Activated T-helper 1 cell treated with Interleukin-2 at 50 U/mL for 16 hours (primary cell): ENCODE measurements at places on chromosomes 13 and 19.

DNA sequence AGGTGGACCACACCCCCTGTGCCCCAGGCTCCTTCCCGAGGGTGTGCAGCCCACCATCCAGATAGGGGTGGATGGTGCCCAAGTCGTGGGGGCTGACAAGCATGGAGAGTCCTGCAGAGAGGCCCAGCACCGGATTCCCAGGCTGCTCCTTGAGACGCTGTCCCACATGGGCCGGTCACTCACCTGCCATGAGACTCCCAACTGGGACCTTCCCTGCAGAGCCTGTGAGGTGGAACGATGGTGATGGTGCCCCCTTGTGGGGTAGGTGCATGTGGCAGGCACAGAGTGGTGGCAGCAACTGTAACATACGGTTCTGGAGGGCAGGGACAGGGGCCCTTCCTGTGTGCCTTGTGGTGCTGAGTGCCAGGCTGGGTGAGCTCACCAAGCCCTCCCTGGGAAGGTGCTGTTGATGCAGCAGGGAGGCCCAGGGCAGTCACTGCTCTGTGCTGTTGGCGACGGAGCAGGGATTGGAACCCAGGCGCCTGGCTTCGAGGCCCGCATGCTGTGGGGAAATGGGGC, 33.1 kb downstream of the PPP1R37 start:
- DNase-seq: peak; percentile 41

GRCh38 chr13:21123956-21124355, 52.4 kb downstream of the SKA3 start:
- no peak for DNase-seq

DNA sequence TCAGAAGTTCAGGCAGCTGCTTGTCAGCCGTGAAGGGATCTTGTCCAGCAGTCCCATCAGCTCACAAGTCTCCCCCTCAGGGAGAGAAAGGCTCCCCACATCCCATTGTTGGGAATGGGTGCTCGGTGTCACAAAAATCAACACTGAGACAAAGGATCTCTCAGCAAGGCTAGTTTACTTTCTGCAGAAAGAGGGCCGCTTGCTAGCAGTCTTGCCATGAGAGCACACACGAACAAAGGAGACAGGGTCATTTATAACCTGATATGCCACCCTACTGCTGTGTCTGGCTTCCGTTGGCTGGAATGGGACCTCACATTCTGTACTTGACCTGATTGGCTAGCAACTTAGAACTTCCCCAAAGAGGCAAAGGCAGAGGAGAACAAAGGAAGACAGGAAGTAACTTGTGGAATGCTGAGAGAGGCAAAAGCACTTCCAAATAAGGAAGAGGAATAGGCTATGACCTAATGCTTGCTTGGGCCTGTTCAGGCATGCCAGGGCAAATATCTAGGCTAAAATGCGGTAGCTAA, 8.7 kb upstream of the IGFL3 start:
- no peak for DNase-seq

- no peak for DNase-seq
Measured at GRCh38 chr13:95180513-95181245, 120.6 kb downstream of the ABCC4 start.

DNA sequence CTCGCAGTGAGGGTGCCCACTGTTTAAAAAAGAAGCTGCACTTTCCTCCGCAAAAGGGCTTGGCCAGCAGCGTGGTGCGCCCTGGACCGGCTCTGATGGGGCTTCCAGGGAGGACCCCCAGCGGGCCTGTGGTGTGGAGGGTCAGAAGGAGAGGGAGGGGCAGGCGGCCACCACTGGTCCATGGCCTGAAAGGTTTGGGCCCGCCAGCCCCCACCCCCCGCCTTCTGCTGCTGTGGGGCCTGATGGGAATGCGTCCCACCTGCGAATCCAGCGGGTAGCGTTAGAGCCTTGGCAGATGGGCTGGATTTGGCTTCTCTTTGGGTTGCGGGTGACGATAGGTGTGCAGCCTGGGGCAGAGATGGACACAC, 34.7 kb downstream of the TMEM255B start:
- no peak for DNase-seq

- no peak for DNase-seq
Measured at GRCh38 chr13:113936166-113936965, 37.5 kb downstream of the C13orf46 start.

DNA sequence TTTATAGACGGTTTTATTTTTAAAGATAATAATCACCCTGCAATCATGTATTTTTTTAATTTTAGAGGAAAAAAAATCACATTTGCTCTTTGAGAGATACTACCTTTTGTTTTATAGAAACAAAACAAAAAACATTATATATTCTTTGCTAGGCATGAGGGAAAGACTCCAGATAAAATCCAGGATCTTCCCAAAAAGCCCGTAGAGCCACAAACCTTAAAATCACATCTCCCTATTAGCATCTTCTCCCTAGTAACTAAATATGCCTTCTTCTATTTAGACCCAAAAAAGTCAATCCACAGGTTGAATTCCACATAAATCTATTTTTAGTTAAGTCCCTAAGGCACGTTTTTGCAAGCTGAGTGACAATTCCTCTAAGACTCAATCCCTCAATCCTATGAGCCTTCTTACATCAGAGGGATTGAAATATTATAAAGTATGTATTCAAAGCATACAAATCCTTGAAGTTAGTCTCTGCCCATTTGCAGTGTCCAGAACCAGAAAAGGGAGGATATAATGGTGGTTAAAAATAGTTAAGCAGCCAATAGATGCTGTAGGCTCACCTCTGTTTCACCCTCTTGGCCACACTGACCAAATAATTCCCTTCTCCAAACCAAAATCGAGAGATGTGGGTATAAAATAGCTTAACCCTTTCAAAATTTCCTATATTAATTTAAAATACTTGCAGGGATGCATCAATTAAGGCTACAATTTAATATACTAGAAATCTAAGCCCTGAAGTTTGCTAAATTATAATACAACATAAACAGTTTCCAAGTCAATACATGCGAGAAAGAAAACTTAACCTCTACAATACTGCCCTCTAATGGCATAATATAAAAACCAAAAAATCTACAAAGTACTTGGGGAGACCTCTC, 64.0 kb downstream of the SERP2 start:
- DNase-seq: no peak

- no peak for DNase-seq
Measured at GRCh38 chr13:39451860-39452301, 151.1 kb downstream of the LHFPL6 start.

DNA sequence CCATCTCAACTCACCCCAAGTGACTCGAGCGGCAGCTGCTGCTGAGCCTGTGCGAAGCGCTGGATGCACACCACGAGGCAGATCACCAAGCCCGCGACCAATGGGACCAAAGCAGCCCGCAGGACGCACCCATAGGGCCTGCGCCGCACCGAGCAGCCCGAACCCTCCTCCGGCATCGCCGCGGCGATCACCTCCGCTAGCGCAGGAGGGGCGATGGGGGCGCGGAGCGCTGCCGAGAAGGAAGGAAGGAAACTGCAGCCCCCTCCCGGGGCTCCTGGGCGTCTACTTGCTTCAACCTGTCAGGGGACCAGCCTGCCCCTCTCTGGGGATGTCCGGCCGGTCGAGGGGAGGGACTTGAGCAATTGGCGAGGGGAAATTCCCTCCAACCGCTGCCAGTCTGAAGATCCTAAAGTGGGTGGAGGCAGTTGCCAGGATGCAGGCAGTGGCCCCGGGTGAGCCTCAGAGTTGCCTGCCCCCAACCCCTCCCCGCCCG, at the start of gene CD70:
Gene CD70 (minus strand): TSS at position 324 of the 493 bp plus-strand sequence. CDS start 148 bp downstream, at position 176.
- DNase-seq: no peak

- DNase-seq: no peak
Measured at GRCh38 chr19:7152568-7152967, 83.1 kb downstream of the ZNF557 start.

- no peak for DNase-seq
Measured at GRCh38 chr13:80168089-80168850, 172.7 kb downstream of the SPRY2 start.

GRCh38 chr13:111922086-111922485, 144.9 kb upstream of the SOX1 start:
- no peak for DNase-seq

- DNase-seq: no peak
Measured at GRCh38 chr13:23129331-23129730, 51.4 kb upstream of the SGCG start.

- no peak for DNase-seq
Measured at GRCh38 chr13:94298346-94298745, 181.1 kb downstream of the DCT start.

GRCh38 chr13:72505376-72505775, 222.1 kb downstream of the MZT1 start:
- no peak for DNase-seq

DNA sequence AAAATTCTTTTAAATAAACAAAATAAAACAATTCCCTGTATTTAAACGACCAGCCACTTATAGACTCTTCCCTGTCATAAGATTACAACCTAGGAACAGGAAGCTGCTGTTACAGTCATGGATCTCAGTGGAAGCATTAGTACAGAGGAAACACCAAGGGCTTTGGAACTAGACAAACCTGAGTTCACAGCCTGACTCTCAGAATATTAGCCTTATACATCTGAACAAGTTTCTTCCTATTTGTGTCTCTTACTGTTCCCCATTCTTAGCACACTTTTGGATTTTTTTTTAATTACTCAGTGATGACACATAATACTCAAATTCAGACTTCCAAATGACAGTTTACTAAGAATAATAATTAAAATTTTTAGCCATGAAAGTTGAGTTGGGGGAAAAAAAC, 46.1 kb downstream of the ZDHHC20 start:
- no peak for DNase-seq

- DNase-seq: no peak
Measured at GRCh38 chr13:42834946-42835345, 53.6 kb downstream of the FAM216B start.

GRCh38 chr13:25213715-25214114, 41.6 kb upstream of the AMER2 start:
- no peak for DNase-seq

DNA sequence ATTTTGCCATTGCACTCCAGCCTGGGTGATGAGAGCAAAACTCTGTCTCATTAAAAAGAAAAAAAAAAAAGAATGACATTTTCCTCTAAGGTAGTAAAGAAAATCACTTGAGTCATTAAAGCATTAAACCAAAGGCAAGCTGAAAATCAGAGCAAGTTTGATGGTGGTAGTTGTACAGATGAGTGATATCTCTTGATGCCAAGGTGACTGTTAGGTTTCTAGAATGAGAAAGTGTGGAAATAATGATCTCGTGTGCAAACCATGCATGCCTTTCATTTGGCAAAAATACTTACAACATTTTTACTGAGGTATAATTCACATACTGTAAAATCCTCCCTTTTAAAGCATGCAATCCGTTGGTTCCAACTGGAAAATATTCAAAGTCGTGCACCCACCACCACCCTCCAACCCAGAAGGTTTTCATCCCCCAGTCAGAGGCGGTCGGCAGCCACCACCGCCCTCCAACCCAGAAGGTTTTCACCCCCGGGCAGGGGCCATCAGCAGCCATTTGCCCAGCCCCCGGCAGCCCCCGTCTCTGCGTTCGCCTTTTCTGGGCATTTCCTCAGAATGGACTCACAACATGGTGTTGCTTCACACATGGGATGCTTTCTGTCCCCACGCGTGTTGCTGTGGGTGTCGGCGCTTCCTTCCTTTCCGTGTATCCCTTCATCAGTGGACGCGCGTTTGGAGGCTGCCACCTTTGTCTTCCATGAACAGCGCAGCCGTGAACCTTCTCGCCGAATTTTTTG, 90.2 kb downstream of the ATP11A start:
- no peak for DNase-seq

GRCh38 chr19:10374931-10375330, 5.4 kb downstream of the TYK2 start:
- DNase-seq: no peak

GRCh38 chr13:104297075-104297474, 1230.9 kb upstream of the SLC10A2 start:
- no peak for DNase-seq

DNA sequence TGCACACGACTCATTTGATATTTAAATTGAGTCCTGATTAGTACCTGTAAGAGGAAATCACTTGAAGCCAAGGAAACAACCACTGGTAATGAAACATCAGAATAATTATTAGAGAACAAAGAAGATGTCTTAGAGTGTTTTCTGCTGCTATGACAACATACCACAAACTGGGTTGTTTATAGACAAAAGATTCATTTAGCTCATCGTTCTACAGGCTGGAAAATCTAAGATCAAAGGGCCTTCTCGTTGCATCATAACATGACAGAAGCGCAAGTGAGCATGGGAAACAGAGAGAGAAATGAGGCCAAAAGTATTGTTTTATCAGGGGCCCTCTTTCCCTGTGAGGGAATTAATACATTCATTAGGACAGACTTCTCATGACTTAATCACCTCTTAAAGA, 1024.0 kb upstream of the PCDH9 start:
- DNase-seq: no peak

- no peak for DNase-seq
Measured at GRCh38 chr13:51729866-51730553, 74.0 kb downstream of the DHRS12 start.

DNA sequence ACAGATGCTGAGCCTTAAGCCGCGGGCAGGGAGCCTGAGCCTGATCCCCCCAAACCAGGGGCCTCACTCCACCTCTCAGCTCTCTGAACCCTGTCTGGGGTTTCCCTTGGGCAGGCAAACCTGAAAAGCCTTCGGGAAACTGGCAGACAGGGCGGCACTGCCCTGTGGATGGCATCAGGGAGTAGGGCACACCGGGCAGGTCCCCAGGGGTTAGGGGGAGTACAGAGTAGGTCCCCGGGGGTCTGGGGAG, 9.7 kb downstream of the MKNK2 start:
- no peak for DNase-seq
